ENCODE measurements at places on chromosomes 12 and 14.

- no peak for DNase-seq
Measured at GRCh38 chr12:84950971-84951546, 38.5 kb upstream of the SLC6A15 start.

DNA sequence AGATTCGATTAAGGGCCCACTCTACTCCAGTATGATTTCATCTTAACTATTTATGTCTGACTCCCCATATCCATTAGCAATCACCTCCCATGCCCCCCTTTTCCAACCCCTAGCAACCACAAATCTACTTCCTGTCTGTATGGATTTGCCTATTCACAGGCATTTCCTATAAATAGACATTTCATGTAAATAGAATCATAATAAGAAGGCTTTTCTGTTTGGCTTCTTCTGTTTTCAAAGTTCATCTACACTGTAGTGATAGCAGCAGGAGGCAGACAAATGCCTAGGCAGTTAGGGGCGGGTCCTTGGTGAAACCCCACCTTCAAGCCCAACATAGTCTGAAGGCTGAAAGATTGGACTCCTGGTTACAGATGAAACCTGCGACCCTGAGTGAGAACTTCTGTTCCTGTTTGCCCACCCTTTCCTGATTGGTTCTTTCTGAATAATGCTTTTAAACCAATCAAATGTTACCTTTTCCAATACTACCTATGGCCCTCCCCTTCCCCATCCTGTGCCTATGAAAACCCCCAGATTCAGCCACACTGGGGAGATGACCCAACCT is 62.1 kb upstream of the HECTD1 start:
- DNase-seq = no peak

DNA sequence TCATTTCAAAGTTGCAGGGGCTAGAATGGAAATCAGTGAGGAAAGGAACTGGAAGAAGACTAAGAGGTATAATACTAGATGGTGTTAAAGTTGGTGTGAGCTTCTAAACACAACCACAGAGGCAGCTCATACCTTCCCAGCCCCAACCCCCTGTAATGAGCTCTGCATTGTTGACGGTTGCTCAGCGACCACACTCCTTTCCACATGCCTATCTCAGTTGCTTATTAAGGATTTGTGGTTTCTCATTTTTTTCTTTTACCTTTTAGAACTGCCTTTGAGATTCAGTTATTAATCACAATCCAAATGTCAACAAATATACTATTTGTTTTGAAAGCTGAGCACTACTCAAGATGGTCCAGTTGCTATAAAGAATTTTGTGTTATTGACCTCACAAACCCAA is 62.1 kb upstream of the KIF21A start:
- DNase-seq = no peak

DNA sequence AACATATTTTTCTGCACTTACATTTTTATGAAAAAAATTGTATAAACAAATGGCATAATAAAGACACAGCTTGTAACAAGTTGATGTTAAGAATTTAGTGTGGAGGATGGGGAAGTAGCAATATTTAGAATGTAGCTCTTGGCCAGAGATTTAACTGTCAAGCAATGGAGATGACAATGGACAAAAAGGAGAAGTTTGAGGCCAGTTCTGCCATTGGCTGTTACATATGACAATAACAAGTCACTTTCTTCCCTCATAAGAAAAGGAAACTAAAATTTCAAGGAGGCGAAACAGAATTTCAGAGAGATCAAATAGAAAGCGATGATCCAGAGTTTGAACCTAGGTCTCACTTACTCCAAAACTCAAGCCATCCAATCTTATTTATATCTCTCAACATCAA is 122.8 kb upstream of the CCDC175 start:
- DNase-seq = no peak

DNA sequence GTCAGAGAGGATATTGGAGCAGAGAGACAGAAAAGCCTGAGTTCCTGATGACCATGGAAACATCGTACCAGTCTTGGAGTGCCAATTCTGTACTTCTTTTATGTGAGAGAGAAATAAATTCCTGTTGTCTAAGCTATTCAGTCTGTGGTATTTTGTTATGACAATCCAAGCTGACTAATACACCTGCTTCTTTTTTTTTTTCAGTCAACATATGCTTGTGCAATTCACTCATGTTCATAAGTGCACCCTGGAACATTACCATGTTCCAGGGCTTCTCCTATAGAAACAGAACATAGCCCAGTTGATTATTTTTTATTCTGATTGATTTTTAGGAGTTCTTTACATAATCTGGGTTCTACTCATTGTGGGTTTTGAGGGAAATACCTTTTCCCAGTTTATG is 1.7 kb upstream of the CHPT1 start:
- DNase-seq = no peak

DNA sequence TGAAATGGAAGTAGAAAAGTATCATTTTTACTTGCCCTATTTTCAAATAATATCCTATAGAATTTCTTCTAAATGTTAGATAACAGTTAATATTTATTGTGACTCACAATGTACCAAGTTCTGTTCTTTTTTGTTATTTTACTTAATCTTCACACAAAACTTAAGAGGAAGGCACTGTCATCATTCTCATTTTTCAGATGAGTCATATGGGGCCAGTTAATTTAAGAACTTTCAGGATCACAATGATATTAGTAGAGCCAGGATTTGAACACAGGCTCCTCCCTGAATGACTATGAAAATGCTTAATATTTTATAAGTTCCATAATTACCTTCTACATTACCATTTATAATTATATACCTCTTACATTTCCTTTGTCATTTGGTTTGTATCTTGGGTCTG is 10.4 kb upstream of the TMEM260 start:
- DNase-seq = no peak

GRCh38 chr14:57846596-57846995 is 19.3 kb downstream of the SLC35F4 start:
- no peak for DNase-seq

GRCh38 chr14:100416921-100417860 is 94.1 kb downstream of the SLC25A47 start:
- no peak for DNase-seq

DNA sequence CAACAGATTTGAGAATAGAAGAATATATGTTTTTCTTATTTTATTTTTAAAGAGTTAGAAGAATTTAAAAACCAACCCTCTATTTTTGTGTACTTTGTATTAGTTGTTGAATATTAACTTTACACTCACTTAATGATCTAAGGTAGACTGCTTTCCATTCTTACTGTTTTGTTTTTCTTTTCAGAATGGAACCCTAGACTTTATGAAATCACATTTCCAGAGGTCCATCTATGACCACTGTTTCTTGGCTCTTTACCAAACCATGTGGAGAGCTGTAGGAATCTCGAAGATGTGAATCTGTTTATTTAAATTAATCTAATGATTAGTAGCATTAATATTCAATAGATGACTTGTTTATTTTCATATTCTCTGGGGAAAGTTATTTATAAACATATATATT is 7.2 kb upstream of the PIK3C2G start:
- DNase-seq = no peak

DNA sequence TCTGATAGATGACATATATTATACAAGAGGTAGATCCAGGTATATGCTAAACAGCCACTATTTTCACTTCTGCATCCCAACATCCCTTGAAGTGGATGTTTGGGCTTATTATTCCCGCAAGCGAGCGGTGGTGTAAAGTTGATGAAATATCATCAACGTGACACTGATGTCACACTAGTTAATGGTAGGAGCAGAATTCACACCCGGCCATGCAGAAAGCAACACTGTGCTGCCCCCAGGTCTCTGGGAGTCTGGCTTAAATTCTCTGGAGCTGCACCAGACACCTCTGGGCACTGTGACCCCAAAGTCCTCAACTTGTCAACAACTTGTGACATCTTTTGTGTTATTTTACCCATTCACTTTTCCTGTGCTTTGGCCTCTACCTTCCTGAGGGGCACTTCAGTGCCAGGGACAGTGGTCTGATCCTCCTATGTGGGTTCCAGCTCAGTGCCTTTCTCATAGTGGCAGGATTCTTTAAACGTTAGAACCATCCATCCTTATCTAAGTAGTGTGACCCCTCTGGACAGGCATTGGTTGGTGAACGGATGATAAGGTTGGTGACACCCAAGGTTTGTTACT is 952 bp downstream of the DRAM1 start:
- DNase-seq = no peak

DNA sequence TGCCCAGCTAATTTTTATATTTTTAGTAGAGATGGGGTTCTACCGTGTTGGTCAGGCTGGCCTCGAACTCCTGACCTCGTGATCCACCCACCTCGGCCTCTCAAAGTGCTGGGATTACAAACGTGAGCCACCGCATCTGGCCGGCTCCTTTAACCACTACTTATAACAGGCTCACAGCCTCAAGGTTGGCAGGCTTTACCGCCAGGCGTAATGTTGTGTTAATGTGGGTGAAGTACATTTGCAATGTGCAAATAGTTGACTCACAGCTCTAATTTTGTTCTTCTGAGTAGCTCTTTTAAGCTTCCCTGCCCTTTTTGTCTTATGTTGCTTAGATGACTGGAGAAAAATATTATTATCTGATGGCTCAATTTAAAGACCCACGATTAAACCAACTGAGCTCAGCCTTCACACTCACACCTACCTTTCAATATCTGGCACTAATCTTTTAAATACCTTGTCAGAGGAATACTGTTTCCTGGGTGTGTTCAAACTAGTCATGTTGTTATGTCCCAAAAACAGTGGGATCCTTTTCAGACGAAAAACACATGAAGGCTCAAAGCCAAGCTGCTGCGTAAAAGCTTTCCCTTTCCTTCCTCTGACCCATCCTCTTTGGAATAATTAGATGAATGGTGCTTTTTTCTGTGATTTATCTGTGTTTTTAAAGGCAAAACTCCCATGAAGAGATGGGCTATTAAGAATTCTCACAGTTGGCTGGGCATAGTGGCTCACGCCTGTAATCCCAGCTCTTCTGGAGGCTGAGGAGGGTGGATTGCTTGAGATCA is 57.2 kb upstream of the USP44 start:
- no peak for DNase-seq

DNA sequence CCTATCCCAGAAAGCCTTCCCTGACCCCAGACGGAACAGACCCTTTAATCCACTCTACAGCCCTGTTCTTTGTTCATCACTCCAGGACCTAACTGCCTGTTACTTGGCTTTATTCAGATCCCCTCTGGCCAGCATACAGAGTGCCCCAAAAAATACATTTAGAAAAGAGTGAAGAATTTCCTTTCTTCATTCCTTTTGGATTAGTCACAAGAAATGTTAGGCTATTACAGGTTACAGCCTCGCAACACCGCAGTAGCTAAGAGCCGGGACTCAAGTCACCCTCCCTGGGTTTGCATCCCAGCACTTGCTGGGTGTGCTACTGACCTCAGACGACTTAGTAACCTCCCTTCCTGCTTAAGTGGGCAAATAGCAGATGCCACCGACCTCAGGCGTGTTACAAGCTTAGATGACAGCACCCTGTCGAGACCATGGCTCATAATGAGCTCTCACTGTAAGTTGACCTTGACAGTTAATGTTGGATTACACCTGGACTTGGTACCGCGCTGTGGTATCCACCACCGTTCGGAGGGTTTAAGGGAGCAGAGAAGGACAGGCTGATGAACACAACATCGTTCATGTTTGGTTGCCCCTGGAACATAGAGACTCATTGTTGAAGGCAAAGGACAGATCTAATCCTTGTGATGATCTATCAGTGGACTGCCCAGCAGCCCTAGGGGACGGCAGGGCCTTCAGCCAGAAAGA is 12.9 kb downstream of the GLRX5 start:
- DNase-seq = no peak

DNA sequence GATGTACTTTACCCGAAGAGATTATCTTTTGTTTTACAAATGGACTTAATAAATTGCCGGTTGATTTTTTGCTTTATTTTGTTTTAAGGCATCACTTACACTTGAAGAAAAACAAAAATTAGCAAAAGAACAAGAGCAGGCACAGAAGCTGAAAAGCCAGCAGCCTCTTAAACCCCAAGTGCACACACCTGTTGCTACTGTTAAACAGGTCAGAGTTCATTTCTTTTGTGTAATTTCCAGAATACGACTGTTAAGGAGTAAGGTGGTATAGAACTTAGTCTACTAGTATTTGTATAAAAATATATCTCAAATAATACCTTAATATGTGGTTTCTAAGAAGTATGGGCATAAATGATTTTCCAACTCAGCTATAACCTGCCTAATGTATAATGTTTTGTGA is 19.6 kb upstream of the SLC17A8 start:
- DNase-seq = no peak

- no peak for DNase-seq
Measured at GRCh38 chr14:32345311-32345791, 16.3 kb downstream of the AKAP6 start.
